NCI-H526 (cell line): ENCODE measurements at places on chromosomes 13 and 19.

DNA sequence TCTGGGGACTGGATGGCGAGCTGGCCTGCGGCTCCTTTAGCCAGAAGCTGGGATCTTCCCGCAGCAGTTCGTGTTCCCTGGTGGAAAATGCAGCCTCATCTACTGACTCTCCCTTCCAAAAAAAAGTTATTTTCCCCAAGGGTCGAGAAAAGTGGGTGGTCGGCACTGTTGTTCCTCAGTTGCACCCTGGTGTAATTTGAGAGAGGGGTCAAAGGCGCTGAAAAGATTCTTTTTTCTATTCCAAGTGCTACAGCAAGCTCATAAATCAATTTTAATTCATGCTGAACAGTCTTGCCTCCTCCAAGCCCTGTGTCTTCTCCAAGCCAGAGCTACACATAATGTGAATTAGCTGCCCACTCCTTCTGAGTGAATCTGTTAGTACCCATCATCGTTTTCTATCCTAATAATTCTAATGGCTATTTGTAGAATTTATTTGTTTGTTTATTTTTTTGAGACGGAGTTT lies 774 bp downstream of the SLC25A15 start:
- DNase-seq: peak; percentile 57

DNA sequence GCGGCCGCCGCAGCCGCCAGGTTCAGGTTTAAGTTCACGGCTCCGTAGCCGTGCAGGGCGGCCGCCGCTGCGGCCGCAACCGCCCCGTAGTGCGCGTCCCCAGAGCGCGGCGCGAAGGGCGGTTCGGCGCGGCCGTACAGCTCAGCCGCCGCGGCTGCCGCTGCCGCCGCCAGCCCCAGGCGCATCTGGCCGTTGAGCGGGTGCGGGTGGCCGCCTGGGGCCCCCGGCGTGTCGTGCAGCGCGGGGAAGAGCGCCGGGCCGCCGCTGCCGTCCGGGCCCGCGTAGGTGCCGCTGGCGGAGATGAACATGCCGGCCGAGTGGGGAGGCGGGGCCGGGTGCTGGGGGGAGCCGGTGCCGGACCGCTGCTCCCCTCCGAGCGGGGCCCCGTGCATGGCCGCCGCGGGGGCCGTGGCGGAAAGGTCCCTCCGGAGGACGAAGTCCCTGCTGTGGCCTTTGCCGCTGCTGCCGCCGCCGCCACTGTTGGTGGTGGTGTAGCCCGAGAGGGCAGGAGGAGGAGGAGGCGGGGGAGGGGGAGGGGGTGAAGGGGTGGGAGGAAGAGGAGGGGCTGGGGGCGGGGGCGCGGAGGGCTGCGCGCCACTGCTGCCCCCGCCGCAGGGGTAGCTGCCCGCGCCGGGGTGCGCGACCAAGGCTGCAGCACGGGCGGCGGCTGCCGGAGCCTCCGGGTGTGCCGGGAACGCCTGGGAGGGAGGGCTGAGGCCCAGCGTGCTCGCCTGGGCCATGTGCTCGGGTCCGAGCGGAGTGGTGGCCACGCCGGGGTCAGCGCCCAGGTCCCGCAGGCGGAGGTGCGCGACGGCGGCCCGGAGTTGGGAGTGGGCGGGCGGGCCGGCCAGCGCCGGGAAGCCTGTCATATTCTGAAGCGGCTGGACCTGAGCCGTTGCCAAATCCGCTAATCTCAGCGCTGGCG lies 654 bp downstream of the ZIC5 start:
- no peak for DNase-seq

DNA sequence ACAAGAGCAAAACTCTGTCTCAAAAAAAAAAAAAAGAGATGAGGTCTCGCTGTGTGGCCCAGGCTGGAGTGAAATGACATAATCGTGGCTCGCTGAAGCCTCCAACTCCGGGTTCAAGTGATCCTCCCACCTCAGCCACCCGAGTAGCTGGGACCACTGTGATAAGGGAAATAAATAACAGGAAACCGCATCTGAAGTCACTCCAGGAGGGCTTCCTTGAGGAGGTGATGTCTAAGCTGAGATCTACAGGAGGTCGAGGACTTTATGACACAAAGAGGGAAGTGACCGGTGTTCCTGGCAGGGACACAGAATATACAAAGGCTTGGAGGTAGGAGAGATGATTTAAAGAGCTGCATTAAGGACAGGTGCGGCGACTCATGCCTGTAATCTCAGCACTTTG lies 8.9 kb upstream of the NR2F6 start:
- DNase-seq: no peak

DNA sequence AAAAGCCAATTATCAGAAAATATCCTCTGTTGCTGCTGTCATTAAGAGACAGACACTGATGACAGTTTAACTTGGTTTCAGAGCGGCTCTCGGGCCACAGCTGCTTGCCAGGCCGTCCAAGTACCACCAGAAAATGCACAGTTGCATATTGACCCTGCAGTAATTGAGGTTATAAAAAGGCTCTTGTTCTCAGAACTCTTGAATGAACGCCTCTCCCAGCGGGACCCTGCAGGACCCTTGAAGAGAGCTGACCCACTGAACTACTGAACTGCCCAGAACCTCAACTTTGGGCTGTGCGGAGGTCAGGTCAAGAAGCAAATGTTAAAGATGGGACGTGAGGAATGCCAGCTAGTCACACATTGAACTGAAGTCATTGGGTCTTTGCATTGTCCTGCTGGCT lies 1559.0 kb upstream of the SLC10A2 start:
- DNase-seq: no peak

- DNase-seq: no peak
Observed at GRCh38 chr19:56146904-56147303, 5.8 kb downstream of the ZNF444 start.

DNA sequence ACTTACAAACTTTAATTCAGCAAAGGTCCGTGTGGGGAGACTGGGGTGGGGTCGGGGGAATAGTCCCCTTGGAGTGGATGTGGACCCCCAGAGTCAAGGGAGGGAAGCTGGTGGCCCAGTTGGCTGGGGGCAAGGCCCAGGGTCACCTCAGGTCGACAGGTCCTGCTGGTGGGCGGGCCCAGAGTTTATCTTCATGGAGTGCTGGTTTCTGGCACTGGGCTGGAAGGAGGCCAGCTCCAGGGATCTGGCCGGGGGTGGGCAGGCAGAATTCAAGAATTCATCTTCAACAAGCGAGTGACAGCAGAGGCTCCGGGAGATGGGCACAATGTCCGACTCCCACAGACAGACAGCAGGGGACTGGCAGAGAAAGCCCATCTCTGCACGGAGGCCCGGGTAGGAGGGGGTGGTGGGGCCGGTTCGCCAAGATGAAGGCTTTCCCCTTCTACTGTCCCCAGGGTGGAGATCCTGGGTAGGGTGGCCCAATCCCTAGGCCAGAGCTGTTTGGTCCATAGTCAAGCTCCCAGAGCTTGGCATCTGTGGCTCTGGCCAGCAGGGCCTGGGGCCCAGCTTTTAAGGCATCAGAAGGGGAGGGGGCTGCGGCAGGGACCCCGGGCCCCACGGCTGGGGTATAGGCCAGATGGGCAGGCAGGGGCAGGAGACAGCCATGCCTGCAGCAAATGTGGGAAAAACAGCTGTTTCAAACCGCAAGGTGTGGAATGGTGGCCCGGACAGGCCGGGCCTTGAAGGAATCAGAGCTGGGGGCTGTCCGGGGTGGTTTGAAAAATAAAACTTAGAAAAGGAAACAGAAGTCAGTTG lies 622 bp upstream of the FDX2 start:
- no peak for DNase-seq

- DNase-seq: no peak
Observed at GRCh38 chr19:20423381-20424197, 142.0 kb downstream of the ZNF737 start.

GRCh38 chr19:55133639-55134444 lies 15.2 kb downstream of the TNNT1 start:
- peak; percentile 25 for DNase-seq

DNA sequence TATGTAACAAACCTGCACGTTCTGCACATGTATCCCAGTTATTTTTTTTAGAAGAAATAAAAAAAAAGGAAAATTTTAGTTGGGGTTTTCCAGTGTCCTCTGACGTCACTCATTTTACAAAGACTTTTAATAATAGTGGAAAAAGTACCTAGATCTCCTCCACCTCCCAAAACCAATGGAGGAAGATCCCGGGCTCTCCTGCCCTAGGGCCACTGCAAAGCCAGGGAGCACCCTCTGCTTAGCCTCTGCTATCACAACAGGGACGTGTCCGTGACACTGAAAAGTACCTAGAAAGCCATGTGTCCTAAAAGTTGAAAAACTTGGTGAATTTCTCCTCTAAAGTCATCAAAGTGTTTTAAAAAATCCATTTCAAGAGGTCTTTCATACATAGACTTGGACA lies 46.7 kb upstream of the IRS2 start:
- DNase-seq: no peak

DNA sequence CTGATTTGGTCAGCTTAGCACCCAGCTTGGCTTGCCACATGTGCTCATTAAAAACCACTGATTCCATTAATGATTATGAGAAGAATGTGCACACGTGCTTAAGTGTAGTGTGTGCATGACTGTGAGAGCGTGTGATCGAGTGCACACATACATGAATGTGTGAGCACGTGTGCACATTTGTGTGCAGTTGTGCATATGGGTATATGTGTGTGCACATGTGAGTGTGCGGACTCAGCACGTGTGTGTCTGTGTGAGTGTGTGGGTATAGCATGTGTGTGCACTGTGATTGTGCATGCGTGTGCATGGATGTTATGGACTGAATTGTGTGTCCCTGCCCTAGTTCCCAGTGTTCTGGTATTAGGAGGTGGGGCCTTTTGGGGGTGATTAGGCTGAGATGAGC lies 202.1 kb upstream of the ZNF536 start:
- no peak for DNase-seq

DNA sequence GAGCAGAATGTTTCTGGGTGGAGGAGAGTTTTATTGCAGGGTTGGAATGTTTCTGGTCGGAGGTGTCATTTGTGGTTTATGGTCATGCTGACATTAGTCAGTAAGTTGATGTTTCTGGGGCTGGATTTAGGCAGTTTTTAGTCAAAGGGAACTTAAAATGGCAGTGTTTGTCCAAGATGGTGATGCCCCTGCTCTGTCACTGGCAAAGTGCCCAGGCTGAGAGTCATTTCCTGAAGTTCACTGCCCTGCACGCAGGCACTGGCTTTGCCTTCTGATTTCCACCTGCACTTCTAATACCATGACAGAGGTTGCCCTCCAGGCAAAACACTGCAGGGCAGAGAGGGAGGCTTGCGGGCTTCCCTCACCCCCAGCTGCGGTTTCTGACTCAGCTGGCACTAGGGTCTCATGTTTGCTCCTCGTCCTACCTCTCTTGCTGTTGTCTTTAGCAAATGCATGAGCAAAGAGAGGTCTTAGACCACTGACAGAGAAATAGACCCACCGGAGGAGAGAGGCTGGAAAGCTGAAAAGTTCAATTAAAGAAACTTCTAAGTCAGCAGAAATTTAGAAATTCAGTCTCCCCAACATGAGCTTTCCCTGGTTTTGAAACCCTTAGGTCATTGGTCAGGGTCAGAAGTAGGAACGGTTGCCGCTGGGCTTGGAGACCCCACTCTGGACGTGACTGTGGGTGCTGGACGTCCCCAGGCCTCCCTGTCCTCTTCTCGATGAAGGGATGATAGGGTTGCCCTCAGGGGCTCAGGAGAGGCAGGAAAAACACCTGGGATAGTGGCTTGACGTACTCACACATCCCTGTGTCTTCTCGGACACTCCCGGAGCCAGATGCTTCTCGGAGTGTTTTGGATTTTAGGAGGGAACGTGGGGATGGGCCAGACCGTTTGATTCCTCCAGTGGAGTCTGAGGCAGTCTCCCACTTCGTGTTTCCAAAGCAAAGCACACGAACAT lies 26.3 kb downstream of the TMEM255B start:
- DNase-seq: no peak

- peak; percentile 95 for DNase-seq
Observed at GRCh38 chr19:5790559-5791520, at the start of gene DUS3L. Gene DUS3L, minus strand, starts transcription at chr19:5791163. Its CDS starts 22 bp downstream, at chr19:5791141.

DNA sequence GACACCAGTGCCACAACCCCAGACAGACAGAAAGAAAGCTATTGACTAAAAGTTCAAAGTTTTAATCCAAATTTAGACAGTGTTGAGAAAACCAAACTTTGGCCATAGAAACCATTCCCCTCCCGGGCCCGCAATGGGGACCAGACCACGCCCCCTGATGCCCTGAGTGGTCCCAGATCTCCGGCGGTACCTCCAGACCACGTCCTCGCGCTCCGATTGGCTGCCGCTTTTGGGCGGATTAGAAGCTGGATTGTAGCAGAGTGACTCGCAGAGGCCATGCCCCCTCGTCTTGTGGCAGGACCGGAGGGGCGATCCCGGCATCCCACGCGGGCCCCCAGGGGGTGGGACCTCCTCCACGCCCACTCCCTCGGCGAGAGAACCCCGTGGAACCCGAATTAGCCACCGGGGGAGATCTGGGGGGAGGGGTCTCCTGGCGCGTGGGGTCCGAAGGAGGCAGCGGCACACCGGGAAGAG lies 797 bp upstream of the HSD17B14 start:
- DNase-seq: peak; percentile 64

DNA sequence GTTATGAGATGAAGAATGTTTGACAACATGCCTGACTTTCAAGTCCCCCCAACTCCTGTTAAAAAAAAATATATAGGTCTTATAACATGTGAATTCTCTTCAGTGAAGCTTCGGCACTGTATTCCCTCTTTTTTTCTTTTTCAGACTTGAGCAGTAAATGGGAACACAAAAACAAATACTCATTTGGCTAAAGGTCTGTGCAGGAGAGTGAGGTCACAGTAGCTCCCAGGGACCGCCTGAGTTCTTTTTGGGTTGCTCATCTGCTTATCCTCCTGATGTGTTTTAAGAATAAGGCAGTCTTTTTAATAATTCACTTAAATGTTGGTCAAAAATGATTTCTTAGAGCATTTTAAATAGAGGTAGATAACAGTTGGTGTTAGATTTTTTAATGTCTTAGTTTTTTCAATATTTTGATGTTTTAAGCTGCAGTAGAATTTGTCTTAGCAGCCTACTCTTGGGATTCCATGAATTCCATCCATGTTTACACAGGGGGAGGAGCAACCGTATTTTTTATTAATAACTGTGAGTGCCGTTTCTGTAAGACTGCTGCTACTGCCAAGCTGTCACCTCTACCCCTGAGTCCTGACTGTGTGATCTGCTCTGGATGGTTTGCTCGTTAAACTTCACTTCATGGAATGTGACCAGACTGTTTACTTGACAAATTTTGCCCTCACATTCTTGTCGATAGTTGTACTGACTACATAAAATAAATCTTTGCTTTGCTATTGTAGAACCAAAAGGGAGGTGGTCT lies 14.9 kb downstream of the HNRNPM start:
- peak; percentile 13 for DNase-seq

DNA sequence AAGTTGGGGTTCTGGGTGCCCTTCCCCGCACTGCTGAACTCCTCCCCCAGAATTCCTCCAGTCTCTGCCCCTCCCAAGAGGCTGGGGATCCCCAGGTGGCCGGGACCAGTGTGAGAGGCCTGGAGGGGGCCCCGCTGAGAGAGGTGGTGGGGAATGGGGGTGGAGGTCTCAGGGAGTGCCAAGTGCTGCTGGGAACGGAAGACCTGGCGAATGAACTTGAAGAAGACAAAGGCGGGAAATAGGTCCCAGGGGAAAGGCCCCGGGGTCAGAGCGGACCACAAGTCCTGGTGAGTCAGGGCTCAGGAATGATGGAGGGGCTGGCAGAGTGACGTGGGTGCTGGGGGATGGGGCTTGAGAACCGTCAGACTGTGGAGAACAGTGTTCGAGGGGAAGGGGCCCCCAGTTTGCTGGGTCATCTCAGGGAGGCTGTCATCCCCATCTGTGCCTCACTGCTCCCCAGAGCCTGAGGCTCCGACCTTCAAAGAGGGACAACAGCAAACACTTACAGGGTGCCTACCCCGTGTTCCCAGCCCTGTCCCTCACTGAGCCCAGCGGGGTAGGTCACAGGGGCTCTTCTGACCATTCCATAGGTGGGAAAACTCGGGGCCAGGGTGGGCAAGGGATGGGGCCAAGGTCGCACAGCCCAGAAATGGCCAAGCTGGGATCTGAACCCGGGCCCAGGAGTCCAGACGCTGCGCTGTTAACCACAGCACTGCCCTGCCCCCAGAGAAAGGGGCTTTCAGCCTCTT lies 16.0 kb upstream of the SEMA6B start:
- DNase-seq: no peak

- DNase-seq: no peak
Observed at GRCh38 chr19:3783660-3784584, 2.3 kb downstream of the MATK start.
